ENCODE measurements at places on chromosomes 2 and 18.
A peak's percentile ranks its signal among the peaks of the same experiment; 100 is the strongest.

- DNase-seq: no peak
Measured at GRCh38 chr2:163723881-163724280, 11.9 kb downstream of the FIGN start.

DNA sequence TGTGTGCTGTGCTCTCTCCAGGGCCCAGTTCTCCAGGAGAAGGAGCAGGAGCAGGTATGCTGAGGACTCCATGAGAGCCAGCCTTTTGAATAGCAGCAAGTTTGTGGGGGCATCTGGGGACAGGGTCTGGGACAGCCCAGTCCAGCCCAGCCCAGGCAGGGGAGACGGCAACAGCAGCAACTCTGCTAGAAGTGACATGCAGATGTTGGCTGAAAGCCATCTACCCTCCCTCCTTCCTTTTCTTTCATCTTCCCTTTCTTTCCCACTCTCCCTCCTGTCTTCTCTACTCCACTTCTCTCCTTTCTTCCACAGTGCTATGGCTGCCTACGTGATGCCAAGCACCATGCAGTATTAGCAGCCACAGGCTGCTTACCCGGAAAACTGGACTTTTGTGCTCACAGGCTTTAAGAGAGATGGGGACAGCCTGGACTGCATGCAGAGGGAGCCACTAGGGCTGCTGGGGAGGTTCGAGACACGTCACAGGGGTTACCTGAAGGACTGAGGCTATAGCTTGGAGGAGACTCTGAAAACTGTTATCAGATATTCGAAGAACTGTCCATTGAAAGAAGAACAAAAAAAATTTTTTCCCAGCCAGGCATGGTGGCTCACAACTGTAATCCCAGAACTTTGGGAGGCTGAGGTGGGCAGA lies 23.8 kb upstream of the YWHAQ start:
- DNase-seq: no peak

DNA sequence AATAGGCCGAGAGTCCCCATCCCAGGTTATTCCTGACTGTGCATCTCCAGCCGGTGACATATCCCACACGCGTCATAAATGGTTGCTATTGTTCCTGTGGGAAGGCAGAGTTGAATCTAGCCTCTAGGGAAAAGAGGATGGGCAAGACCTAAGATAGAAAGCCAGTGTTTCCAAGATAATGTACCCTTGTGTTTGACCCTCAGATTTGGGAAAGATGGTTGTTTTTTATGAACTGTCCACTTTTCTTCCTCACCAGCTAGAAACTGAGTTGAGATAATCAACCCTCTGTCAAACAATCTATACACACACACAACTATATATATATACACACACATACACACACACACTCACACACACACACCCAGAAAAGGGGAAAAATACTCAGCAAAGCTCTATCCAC lies 131.0 kb downstream of the PRKCE start:
- no peak for DNase-seq

- DNase-seq: peak; percentile 37
Measured at GRCh38 chr18:12911025-12911928, 27.2 kb upstream of the PTPN2 start.

DNA sequence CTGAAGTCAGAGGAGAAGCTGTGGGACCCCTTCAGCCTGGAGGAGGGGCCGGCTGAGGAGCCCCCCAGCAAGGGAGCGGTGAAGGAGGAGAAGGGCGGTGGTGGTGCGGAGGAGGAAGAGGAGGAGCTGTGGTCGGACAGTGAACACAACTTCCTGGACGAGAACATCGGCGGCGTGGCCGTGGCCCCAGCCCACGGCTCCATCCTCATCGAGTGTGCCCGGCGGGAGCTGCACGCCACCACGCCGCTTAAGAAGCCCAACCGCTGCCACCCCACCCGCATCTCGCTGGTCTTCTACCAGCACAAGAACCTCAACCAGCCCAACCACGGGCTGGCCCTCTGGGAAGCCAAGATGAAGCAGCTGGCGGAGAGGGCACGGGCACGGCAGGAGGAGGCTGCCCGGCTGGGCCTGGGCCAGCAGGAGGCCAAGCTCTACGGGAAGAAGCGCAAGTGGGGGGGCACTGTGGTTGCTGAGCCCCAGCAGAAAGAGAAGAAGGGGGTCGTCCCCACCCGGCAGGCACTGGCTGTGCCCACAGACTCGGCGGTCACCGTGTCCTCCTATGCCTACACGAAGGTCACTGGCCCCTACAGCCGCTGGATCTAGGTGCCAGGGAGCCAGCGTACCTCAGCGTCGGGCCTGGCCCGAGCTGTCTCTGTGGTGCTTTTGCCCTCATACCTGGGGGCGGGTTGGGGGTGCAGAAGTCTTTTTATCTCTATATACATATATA lies 46.0 kb downstream of the BOLA3 start:
- no peak for DNase-seq

- DNase-seq: no peak
Measured at GRCh38 chr2:209321076-209321475, 102.8 kb upstream of the MAP2 start.

GRCh38 chr2:237482485-237482884 lies 4.6 kb upstream of the MLPH start:
- DNase-seq: no peak

DNA sequence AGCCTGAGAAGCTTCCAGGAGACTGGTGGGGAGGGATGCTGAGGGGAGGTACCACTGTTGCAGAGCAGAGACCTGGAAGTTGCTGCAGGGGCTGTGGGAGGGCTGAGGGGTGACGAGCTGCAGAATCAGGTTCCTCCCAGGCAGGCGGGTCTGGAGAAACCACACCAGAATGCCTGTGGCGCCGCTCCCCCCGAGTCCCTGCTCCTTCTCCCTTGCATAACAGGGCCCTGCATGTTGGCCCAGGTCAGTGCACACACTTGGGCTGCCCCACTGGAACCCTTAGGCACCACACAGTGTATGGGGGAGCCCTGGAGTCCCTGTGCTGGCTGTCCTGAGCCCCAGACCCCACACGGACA lies 60.4 kb downstream of the ARL4C start:
- no peak for DNase-seq

DNA sequence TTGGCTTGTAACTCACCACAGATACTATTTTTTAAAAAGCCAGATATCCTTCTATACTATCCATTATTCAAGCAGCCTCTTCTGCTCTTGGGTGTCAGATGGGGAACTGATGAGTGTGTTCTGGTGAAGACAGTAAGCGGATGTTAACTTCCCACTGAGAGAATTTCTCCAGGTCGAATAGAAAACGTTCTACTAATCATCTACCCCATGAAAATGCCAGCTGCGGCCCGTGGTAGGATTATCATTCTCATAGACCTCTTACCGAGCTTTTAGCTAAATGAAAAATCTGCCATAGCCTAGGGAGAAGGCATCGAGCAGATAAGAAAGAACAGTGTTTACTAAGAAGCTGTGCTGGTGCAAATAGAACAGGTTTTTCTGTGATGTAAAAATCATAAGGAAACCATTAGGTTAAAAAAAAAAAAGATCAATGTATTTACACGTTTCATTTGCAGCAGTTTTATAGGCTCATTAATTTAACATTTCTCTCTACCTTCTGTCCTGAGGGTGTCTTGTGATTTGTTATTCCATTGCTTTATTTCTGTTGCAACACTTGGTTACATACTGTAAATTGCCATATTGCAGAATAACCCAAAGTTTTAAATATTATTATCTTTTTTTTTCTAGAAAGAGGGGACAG lies 1521.5 kb upstream of the ZEB2 start:
- DNase-seq: no peak

DNA sequence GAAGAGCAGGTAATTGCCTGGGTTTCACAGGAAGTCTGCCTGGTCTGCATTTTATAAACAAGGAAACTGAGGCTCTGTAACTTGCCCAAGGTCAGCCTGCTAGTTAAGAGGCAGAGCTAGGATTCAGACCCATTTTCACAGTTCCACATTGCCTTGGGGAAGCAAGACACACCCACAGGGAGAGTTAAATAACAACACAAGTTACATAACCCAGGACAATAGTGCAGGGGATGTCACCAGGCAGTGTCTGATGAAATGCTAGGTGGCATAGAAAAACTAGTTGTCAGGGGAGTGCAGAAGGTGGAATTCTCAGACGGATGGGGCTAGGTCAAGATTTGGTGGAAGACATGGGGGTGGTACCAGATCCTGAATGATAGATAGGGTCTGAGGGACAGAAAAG lies 69.7 kb downstream of the PRKCE start:
- DNase-seq: no peak

- DNase-seq: no peak
Measured at GRCh38 chr2:174052584-174052976, 87.4 kb upstream of the SP3 start.

GRCh38 chr2:150889141-150889540 lies 372.5 kb downstream of the RBM43 start:
- no peak for DNase-seq

DNA sequence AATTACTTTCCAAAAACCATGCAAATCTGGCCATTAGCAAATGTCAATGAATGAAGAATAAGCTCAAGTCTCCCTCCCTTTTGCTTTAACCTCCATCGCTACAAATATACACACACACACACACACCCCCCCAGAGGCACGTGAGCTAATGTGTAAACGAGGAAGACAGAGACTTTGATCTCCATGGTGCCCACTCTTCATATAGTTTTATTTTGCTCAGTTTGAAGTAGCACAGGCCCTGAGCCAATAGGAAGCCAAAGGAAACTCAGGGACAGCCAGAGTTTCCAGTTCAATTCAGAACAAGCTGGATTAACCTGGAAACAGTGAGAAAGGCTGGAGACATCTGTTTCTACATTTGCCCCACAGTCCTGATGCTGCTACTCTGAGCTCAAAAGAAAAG lies 248.4 kb upstream of the MEIS1 start:
- no peak for DNase-seq

- peak; percentile 59 for DNase-seq
Measured at GRCh38 chr2:195659982-195660890, 3.2 kb downstream of the SLC39A10 start.

GRCh38 chr2:60478660-60479059 lies 74.8 kb downstream of the BCL11A start:
- no peak for DNase-seq

GRCh38 chr18:9708057-9708433 lies at the start of gene RAB31:
Gene RAB31, plus strand, starts transcription at chr18:9708301. Its CDS starts 105 bp downstream, at chr18:9708406.
- no peak for DNase-seq

DNA sequence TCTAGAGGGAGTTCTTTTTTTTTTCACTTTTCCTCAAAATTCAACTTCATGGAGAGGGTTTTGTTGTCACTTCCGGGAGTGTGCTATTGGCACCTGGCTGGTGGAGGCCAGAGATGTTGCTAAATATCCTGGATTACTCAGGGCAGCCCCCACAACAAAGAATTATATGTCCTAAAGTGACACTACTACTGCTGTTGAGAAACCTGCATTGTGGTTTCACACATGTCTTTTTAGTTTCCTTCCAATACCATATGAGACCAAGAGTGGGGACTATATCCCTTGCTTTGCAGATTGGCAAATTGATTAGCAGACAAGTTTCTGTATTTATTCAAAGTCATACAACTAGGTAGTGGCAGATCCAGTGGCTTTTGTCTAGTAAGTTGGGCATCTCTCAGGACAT lies 826.8 kb downstream of the TRIB2 start:
- DNase-seq: no peak

DNA sequence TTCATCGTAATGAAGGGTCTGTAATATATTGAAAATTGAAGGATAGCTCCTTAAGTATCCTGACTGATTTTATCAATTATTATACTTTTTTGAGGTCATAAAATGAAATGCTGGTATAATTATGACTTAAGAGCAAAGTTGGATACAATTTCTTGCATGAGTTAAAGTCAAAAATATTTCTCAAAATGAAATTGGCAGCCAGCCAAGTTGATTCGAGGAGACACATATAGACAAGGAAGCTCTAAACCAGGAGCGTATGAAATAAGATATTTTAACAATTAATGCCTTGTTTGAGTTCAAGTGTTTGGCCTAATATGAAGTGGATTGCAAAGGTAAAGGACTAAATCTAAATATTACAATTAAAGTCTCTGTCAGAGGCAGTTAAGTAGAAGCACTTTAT lies 260.4 kb upstream of the DSEL start:
- no peak for DNase-seq

DNA sequence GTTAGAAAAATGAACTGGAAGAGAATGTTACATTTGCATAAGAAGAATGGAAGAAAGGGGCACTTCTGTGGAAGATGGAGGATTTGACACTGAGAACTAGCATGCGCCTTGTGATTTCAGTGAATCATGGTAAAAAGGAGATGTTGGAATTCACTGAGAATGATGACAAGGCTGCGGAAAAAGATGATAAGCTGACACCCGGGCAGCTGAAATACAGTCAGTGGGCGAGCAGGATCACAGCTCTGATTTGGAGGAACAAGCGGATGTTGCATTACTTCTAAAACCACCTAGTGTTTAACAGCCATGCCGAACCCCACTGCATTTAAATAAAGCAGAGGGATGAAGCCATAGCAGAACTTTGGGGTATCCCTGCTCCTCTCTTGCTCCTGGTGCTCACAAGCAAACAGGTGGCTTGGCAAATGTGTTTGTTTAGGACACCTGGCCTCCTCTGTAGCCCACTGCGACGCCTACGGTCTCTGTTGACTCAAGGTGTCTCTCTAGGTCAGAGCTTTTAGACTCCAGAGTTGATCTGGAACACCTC lies 134.9 kb downstream of the NDUFA10 start:
- DNase-seq: no peak

GRCh38 chr2:20326163-20326780 lies 24.4 kb downstream of the PUM2 start:
- DNase-seq: no peak

GRCh38 chr2:63048367-63049171 lies 2.1 kb upstream of the OTX1 start:
- no peak for DNase-seq

DNA sequence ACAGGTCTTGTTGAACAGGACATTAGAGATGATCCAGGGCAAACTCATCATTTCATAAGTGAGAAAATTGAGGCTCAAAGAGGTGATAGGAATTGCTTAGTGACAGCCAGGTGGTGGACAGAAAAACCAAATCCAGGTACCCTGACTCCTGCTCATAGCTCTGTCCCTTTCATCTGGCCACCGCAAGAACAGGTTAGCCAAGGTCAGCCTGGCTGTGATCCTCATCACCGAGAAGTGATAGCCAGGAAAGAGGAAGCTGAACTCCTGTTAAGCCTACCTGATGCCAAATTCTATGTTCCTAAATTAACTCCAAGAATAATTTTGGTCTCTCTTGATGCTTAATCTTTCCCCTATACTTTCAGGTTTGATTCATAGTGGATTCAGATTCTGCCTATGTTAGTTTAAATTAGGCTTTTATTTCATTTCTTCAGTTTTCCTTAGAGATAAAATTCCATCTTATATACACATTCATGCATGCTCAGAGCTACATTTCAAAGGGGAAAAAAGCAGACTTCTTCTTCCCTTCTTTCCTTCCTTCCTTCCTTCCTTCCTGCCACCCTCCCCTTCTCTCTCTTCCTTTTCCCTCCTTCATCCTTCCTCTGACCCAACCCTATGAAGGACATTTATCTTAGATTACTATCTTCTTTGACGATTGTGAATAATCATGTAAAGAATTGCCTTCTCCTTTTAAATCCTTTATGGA lies 17.3 kb upstream of the CRIM1 start:
- no peak for DNase-seq

All from activated T-helper 1 cell treated with anti-CD3 and anti-CD28 coated beads, Interleukin-2, amount 50 U/mL, for 16 hours (primary cell).